ENCODE measurements at places on chromosomes 2 and 18. TPM values are rescaled to one million over a fixed set of nuclear protein-coding genes. Genes with fewer than 3 reads are reported as not detected.

SLC19A3 gene
- not detected for total RNA-seq

FARP2 gene
- total RNA-seq: 29.0 TPM

TMEM214 gene
- total RNA-seq: 54.1 TPM

CENPA gene
- total RNA-seq: 38.0 TPM

ATAD2B gene
- 12.7 TPM for total RNA-seq

HOXD12 gene
- total RNA-seq: not detected

SH3RF3 gene
- total RNA-seq: 1.4 TPM
